NCI-H524 (cell line): ENCODE measurements at places on chromosomes 7 and 10.
A peak's percentile ranks its signal among the peaks of the same experiment; 100 is the strongest.

DNA sequence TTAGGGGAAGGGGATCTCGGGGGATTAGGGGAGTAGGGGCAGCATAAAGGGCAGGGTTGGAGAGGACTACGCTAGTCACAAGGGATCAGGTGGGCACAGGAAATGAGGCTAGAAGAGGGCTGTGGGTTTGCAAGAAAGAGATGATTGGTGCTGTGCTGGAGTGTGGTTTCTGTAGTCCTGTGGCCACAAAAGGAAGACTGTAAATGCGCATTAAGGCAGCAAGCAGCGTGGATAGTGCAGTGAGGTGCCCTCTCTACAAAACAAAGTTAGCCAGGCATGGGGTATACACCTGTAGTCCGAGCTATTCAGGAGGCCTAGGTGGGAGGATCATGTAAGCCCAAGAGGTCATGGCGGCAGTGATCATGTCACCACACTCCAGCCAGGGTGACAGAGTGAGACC, 212.1 kb downstream of the MLLT10 start:
- no peak for DNase-seq

GRCh38 chr10:131775833-131776232, 125.0 kb upstream of the PPP2R2D start:
- no peak for DNase-seq

DNA sequence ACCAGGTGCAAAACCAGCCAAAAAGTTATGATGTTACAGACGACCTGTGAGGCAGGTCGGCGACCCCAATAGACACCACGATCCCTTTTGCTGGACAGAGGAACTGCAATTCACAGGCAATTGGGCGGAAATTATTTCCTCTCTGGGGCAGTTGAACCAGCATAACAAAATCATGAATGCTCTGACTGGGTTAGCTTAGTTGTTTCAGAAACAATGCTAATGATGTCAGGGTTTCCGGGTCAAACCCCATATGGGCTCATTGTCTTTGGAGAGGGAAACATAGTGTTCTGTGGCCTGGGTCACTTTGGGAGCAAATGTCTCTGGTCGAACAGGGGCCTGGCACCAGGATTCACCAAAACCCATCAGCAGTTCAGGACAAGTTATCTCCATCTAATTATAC, 669.1 kb upstream of the NRP1 start:
- no peak for DNase-seq

- DNase-seq, result no peak
These were observed 72.5 kb downstream of the BBS9 start for GRCh38 chr7:33201821-33202220.

DNA sequence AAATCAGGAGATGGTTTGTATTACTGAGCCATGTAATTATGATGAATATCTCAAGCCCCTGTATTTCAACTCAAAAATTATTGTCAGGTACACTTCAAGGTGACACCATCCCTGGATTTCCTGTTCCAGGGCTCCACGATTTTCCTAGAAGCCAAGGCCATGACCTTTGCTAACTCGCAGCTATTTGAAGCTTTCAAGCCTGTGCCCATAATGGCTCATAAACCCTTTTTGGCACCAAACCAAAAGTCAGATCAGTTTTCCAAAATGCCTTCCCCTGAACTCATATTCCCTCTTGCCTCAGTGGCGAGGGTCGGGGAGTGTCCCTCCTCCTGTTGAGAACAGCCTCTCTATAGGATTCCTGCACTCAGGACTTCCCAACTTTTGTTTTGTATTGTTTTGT, 70.8 kb downstream of the HIP1 start:
- no peak for DNase-seq

- DNase-seq, result no peak
These were observed 97.0 kb upstream of the ODAD2 start for GRCh38 chr10:28095791-28096378.

- DNase-seq, result no peak
These were observed 38.9 kb upstream of the GDF10 start for GRCh38 chr10:47261121-47261520.

GRCh38 chr7:155261031-155261985, 36.4 kb upstream of the INSIG1 start:
- DNase-seq, result no peak

DNA sequence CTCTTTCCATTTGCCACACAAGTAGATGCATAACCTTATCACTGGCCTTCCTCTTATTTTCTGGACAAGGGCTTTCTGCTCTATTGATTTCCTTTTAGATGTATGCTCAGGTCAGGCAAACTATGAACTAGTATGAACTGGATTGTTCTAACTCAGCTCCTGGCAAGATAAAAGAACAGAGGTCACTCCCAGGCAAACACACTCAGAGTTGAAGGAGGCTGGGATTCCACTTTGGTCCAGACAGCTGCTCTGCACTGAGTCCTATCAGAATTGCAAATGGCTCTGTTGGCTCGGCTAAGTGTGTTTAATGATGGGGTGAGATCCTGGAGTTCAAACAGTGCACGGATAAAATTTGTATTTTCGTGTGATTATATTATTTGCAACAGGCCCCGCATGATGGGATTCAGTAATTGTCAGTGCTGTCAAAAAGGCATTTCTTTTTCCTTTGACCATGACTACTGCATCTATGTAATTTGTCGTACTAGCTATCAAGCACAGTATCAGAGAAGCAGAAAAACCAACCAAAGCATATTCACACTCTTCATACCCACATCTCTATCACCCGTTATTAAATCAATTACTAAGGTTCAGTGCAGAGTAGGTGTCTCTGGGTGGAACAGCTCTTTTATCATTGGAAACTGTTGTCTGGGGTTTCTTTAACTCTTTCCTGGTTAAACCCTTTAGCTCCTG, 288.1 kb upstream of the PRKCQ start:
- no peak for DNase-seq

DNA sequence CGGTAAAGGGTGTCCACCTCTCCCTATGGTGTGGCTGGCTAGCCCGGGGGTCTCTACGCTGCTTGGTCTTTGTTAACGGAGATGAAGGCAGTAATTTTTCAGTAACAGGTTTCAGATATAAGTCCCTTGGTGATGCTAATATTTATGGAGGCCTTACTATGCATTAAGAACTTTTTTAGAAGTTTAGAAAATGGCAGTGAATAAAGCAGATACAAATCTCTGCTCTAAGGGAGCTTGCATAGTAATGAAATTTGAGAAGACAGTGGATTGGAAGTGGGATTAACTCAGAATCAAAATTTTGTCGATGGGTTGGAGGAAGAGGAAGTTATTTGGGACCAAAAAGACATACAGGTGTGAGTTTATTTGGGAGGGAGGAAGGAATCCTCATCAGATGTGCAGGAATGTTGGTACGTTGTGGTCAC, 445 bp downstream of the SSBP1 start:
- DNase-seq, result no peak

- no peak for DNase-seq
These were observed 72.5 kb upstream of the MXI1 start for GRCh38 chr10:110134917-110135316.

- no peak for DNase-seq
These were observed 1612.4 kb upstream of the LRRTM3 start for GRCh38 chr10:65313406-65313805.

GRCh38 chr10:75288140-75288711, 52.5 kb upstream of the COMTD1 start:
- no peak for DNase-seq

- no peak for DNase-seq
These were observed 5.9 kb downstream of the BNIP3 start for GRCh38 chr10:131975796-131976195.

DNA sequence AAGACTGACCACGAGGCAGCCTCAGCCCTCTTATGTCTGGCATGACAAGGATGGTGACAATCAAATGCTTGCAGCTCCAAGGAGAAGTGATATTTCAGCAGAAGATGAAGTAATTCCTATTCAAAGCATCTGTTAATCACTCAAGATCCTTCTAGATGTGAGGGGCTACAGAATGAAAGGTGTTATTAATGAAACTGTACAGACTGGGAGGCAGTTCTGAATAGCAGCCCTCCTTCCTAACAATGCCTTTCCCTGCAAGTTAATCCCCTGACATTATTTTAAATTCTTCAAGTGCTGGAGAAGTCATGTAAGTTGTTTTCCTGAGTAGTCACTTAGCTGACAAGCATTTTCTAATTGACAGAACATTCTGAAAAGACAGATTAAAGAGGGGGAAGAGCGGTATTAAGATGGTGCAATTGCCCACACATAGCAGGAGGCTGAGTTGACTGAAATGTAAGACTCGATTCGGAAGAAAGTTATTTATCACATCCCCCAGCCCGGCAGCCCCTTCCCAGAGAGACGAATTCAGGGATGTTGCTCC, 300.8 kb downstream of the GRID1 start:
- no peak for DNase-seq

DNA sequence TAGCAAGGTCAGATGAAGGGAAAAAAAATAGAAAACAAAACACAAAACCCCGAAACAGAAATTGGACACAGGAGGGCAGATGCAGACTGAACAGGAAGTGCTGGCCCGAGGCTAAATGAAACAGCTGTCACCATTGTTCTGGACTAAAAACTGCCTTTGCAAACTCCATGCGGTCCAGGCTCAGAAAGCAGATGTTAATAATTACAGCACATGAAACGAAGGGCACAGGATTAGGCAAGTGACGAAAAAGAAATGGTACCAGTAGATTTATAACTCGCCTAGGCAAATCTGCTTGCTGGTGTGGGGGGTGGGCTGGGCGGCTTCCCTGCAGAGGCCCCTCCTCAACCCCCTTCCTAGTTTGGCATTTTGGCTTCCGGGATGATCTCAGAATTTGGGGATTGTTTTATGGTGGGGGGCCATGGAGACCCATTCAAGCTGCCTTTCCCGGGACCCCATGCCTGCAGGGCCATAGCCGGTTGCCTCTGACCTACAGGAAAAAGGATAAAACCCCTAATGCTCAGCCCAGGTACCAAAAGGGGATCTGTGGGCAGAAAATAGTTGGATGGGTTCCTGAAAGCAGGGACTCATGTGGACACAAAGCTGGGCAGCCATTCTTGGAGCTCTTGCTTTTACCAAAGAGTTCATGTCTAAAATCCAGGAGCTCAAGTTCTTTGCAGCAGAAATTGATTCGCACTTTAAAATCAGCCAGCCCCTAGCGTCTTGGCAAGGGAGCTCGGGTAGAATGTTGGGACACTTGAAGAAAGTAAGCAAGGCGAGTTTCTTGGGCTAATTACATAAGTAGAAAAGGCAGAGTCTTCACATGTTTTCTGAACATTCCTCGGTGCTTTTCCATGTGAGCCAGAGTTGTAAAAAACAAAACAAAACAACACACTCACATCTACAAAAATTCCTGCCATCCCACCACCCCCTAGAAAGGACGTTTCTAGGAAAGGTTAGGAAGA, 39.0 kb upstream of the EMX2 start:
- peak; percentile 44 for DNase-seq

DNA sequence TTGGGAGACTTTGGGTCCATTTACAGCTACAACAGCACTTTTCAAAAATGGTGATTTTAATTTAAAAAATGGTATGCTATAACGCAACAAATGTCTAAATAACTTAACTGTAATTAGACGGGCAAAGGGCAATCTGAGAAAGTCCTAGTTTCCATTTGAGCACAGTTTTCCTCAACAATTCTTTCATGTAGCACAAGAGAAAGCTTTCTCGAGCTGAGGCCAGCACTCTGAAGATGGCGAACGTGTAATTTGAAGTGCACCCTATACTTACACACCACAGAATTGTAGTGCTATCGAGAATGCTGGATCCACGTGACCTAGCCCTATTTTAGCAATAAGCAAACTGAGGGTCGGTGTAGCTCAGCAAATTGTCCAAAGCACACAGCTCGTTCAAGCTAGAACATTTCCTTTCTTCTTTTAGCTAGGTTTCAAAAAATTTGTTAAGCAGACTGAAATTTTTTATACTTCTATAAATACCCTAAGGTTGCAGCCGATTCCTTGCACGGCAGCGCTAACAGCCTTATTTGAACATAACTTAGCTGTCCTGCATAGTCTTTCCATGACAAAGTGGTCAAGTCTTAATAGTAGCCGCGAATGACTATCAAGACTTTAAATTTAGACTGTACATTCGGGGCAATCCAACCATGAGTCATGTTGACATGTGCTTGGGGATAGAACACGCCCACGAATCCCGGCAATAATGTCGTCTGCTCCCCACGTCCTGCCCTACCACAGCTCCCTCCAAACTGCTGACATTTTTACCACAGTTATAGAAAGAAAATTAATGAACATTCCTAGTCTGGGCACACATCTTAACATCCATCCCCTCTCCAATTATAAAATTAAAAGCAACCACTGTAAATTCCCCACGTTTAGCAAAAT, 10.0 kb downstream of the KLF6 start:
- no peak for DNase-seq

GRCh38 chr7:88635149-88635548, 124.4 kb upstream of the ZNF804B start:
- DNase-seq, result no peak

DNA sequence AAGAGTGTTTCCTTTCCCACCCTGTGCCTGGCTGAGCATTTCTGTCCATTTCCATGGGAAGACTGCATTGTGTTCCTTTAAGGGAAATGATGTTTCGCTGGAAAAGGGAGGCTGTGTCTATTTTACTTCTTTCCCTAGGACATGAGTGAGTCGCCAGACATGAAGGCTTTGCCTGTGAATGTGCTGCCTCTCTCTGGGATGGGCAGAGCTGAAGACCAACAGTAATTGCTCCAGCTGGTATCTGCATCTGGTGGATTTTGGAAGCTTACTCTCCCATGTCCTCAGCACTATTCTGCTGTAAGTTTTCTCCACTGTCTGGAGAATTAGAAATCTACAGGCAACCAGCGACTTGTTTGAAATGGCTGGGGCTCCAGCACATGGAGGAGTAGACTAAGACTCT, 264.6 kb upstream of the BMPER start:
- no peak for DNase-seq

- no peak for DNase-seq
These were observed 92.0 kb downstream of the LYZL2 start for GRCh38 chr10:30537586-30537985.

GRCh38 chr7:114799628-114800028, 122.3 kb upstream of the MDFIC start:
- DNase-seq, result no peak

DNA sequence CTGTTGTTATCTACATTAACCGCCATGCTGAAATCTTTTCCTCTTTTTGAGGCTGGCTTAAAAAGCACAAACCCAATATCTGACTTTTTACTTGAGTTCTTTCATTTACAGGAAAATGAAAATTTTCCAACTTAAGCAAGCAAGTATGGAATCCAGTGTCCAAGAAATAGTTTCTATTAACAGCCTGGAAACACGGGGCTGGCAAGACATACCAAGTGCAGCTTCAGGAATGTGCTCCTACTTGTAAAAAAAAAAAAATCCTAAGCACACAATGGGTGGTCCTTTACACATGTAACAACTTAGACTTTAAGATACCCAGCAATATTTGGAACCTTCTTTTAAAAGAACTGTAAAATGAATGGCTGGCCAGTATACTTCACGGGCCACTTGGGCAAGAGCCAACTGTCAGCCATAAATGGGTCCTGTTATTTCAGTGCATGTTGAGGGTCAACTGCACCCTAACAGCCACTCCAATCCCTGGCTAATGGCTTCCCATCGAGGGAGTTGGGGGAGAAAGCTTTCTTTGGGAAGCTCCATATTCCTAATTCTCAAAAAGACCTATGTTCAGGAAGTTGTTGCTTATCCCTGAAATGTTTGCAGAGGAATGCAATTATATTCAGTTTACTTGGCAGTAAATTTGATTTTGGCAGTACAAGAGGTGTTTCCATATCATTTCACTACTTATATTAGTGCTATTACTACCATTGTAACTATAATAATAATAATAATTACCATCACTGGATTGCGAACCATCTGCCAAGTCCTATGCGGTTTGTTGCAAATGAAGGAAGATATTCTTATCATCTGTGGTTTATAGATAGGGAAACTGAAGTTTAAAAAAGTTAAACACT, 236.4 kb upstream of the TMEM72 start:
- DNase-seq, result no peak
